ENCODE measurements at places on chromosomes 6 and 20.
A peak's percentile ranks its signal among the peaks of the same experiment; 100 is the strongest.

- DNase-seq: no peak
These were observed 99.4 kb downstream of the COL12A1 start for GRCh38 chr6:75106426-75106825.

DNA sequence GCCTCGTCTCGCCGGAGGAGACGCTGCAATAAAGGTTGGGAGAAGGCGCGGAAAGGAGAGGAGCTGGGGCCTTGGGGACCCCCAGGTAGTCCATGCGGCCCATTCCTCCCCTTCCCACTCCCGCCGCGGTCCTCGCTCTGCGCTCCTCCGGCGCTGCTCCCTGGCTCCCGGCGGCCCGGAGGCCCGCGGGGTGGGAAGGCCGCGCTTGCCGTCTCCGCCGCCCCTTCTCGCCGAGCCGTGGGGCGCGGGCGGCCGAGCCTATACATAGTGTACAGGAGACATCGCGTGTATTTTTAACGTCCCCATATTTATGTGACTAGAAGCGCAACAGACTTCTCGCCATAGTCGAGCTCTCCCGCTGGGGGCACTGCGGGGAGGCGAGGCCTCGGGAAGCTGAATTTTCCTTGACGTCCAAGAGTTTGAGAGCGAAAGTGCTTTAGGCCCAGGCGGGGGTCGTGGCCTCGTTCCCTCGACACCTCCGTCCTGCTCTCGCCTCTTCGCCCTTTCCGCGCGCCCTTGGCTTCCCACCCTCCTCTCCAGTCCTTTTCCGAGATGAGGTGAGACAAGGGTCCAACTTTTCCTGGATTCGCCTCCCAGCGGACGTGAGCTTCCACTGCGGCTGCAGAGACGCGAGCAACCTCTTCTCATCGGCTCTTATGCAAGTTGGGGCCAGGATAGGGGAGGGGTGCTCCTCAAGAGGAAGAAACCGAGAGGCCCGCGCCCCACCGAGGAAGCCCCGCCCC, 29.0 kb downstream of the SLC12A5 start:
- peak; percentile 57 for DNase-seq

- DNase-seq: no peak
These were observed 10.2 kb downstream of the FKBP1A start for GRCh38 chr20:1382670-1383069.

GRCh38 chr6:124613031-124613430, 349.2 kb upstream of the RNF217 start:
- DNase-seq: no peak

DNA sequence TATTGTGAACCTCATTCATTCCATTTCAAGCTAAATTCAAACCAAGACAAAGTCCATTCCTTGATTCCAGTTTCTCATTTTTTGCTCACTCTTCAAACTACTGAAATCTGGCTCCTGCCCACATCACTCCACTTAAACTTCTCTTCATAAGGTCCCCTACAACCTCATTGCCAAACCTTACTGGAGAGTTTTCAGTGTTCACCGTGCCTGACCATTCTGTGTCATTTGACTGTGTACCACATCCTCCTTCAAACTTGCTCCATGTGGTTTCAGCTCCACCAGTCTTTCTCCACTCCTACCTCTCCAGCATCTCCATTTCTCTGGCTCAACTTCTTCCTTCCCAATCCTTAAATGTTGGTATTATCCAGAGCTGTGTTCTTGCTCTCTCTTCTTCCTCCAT, 38.5 kb upstream of the TAB2 start:
- no peak for DNase-seq

Data from iris pigment epithelial cell (primary cell).